ENCODE measurements at places on chromosomes 4 and X.

- no peaks in the 10 kb centered on the region for H3K27me3 ChIP-seq
- H3K27ac ChIP-seq = no peak overlapping the region
- H3K36me3 ChIP-seq = no peaks in the 10 kb centered on the region
- DNase-seq = no peak
Measured at GRCh38 chr4:35151816-35152572, 1092.3 kb downstream of the ARAP2 start.

DNA sequence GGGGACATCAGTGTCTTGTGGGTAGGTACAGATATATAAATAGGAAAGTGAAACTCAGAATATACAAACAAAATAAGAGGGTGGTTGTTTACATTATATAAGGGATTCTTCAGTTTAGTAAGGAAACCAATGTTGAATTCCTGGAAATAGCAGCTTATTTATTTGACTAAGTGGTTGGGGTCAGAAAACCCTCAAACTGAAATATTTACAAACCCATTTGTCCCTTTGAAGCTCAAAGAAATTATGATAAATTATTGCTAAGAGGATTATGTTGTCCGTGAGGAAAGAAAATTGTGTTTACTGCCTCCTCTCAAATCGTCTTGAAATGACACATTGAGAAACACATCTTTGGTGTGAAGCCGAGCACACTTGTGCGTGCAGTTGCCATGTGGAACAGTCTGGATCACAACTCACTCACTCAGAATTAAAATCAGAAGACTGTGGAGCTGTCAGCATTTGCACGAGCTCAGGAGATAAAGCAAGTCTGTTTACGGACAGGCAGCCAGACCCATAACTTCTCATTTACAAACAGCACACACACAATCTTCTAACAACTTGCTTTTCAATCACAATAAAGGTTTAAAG, 46.8 kb upstream of the SETD7 start:
- no peaks in the 10 kb centered on the region for H3K4me1 ChIP-seq
- no peak for DNase-seq
- no peak overlapping the region for H3K4me3 ChIP-seq
- no peaks in the 10 kb centered on the region for H3K27me3 ChIP-seq
- no peak overlapping the region for H3K27ac ChIP-seq

- H3K36me3 ChIP-seq = no peaks in the 10 kb centered on the region
- H3K27me3 ChIP-seq = no peaks in the 10 kb centered on the region
- H3K4me3 ChIP-seq = no peak overlapping the region
Measured at GRCh38 chr4:1500231-1500965, 94.2 kb upstream of the NKX1-1 start.

DNA sequence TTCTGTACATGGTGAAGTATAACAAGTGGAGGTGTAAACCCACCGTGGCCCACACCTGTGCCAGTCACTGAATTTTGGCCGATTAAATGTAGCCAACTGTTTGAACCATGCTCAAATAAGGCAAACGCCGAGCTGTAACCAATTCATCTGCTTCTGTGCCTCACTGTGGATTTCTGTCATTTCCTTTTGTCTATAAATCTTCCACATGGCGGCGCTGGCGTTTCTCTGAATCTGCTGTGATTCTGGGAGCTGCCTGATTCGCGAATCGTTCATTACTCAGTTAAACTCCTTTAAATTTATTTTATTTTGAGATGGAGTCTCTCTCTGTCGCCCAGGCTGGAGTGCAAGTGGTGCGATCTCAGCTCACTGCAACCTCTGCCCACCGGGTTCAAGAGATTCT, 19.2 kb downstream of the SUPT20HL2 start:
- no peak for DNase-seq
- no peaks in the 10 kb centered on the region for H3K4me1 ChIP-seq
- no peak overlapping the region for H3K4me3 ChIP-seq
- no peaks in the 10 kb centered on the region for H3K27me3 ChIP-seq
- no peak overlapping the region for H3K27ac ChIP-seq
- H3K36me3 ChIP-seq = no peaks in the 10 kb centered on the region

DNA sequence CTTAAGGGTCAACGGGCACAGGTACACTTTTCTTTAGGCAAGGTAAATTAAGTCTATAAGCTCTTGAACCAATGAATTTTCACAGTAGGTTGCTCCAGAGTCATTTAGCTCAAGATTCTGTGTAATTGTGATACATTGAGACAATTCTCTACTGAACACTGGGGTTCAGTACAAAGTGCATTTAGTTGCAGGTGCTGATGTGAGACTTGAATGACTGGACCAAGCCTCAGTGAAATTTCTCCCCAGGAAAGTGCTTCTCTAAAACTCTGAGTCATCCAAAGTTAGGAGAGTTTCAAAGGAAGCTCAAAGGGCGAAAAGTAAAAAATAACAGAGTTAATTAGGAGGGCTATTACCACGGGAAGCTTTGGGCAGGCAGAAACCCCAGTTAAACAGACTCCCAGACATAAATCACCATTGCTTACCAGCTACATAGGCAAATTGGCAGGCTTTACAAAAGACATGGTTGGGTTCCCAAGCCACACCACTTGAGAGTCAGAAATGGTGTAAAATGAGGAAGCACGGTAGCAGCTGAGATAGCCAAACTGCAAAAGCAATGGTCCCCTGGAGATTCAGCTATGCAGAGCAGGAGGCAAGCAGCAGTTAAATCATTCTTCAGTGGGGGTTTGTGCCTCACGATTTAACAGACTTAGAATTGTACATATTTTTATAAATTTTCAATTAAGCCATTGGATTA, 202.6 kb downstream of the PCDH19 start:
- no peaks in the 10 kb centered on the region for H3K4me1 ChIP-seq
- H3K27me3 ChIP-seq = no peaks in the 10 kb centered on the region
- H3K36me3 ChIP-seq = no peaks in the 10 kb centered on the region
- DNase-seq = peak; percentile 6

- no peak overlapping the region for H3K4me3 ChIP-seq
- no peaks in the 10 kb centered on the region for H3K36me3 ChIP-seq
- H3K27me3 ChIP-seq = no peaks in the 10 kb centered on the region
- no peak for DNase-seq
- no peaks in the 10 kb centered on the region for H3K4me1 ChIP-seq
Measured at GRCh38 chr4:176889776-176890175, 97.1 kb upstream of the VEGFC start.

DNA sequence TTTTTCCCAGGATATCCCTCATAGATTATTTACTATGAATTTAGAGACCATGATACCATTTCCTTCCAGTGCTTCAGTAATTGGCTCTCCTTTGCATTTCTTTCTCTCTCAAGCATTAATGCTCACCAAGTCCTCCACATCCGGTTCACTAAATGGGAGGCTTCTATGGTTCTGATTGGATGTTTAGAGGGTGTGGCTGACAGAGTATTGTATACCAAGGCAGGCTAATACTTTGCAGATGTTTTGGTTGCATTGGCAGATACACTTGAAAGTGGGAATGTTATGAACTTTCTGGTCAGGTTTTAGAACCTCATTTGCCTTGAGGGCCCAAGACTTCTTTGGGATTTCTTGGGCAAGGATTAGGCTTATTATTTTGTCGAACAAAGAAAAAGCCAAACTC, 24.2 kb downstream of the CBLL2 start:
- no peaks in the 10 kb centered on the region for H3K36me3 ChIP-seq
- H3K27ac ChIP-seq = no peak overlapping the region

DNA sequence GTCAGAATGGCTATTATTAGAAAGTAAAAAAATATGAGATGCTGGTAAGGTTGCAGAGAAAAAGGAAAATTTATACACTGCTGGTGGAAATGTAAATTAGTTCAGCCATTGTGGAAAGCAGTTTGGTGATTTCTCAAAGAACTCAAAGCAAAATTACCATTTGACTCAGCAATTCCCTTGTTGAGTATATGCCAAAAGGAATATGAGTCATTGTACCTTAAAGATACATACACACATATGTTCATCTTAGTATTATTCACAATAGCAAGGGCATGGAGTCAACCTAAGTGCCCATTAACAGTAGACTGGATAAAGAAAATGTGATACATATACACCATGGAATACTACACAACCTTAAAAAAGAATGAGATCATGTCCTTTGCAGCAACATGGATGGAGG, 148.2 kb downstream of the COMMD8 start:
- no peaks in the 10 kb centered on the region for H3K4me1 ChIP-seq
- no peak for DNase-seq
- H3K27ac ChIP-seq = no peak overlapping the region
- H3K36me3 ChIP-seq = no peaks in the 10 kb centered on the region

DNA sequence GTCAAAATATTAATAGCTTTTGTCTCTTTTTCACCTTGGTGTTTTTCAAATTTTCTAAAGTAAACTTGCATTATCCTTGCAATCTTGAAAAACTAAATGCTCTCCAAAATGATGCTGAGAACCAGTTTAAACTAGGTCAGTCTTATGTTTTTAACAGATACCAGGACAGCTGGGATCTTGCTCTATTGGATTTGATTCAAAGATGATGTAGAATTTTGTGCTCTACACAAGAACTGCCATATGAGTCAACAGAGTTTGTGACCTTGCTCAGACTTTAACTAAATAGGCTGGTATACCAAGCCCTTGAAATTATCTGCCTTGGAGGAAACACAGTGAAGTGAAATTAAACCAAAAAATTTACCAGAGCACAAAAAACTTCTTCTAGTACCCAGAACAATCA, 991.1 kb downstream of the STPG2 start:
- H3K27ac ChIP-seq = no peak overlapping the region
- no peaks in the 10 kb centered on the region for H3K36me3 ChIP-seq
- H3K27me3 ChIP-seq = no peaks in the 10 kb centered on the region

- no peaks in the 10 kb centered on the region for H3K27me3 ChIP-seq
- H3K4me3 ChIP-seq = no peak overlapping the region
- no peaks in the 10 kb centered on the region for H3K4me1 ChIP-seq
- H3K27ac ChIP-seq = no peak overlapping the region
- no peak for DNase-seq
- H3K36me3 ChIP-seq = no peaks in the 10 kb centered on the region
Measured at GRCh38 chrX:21821875-21822274, 17.5 kb upstream of the MBTPS2 start.

- peaks cover 2% of the 10 kb centered on the region for H3K4me1 ChIP-seq
- H3K4me3 ChIP-seq = no peak within 1 kb of the TSS
- H3K27ac ChIP-seq = no peak within 1 kb of the TSS
- no peak for DNase-seq
- H3K27me3 ChIP-seq = no peaks in the 10 kb centered on the region
Measured at GRCh38 chr4:76035799-76036380, at the start of gene CXCL11. Gene CXCL11 (minus strand): TSS chr4:76036070. CDS start chr4:76035987, 83 bp downstream.

DNA sequence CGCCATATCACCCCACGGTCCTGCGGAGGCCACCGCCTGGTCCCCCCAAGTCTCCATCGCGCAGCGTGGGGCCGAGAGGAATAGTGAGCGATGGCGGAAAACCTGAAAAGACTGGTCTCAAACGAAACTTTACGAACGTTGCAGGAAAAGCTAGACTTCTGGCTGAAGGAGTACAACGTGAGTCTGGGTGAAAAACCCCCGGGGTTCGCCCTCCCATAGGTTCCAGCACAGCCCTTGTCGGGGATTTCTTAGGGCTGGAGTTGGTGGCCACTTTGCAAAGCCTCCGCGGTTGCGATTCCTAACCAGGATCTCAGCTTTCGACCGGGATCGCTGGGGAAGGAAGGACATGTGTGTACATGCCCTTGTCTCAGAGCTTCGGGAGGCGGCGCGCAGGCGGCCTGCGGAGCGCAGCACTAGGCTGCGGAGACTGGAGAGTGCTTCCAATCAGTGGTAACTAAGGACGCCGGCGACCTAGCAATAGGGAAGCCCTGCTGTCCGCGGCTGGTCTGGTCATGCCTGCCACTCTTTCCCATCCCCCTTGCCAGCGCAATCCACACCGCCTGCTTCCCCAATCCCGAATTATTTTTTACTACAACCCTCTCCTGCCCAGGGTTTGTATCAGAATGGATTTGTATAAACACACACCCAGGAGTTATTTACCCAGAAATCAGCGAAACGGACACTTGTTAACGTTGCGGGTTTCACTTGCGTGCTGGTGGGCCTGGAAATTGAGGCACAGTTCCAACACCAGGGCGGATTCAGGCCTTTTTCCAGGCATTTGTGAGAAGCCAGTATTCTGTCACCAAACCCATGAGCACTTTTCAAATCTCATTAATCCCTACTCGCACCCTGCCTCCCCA, 741 bp downstream of the SPATA18 start:
- peak overlapping the region; percentile 32 for H3K4me3 ChIP-seq
- no peaks in the 10 kb centered on the region for H3K36me3 ChIP-seq
- H3K27me3 ChIP-seq = no peaks in the 10 kb centered on the region
- no peaks in the 10 kb centered on the region for H3K4me1 ChIP-seq

- H3K27ac ChIP-seq = peak overlapping the region; percentile 52
- no peak for DNase-seq
- H3K4me3 ChIP-seq = no peak overlapping the region
- H3K27me3 ChIP-seq = peaks cover 23% of the 10 kb centered on the region
- no peaks in the 10 kb centered on the region for H3K36me3 ChIP-seq
Measured at GRCh38 chr4:168636506-168637196, 139.8 kb downstream of the PALLD start.

GRCh38 chrX:12946838-12947544, 27.9 kb upstream of the TMSB4X start:
- no peaks in the 10 kb centered on the region for H3K36me3 ChIP-seq
- H3K27ac ChIP-seq = peak overlapping the region; percentile 63
- DNase-seq = peak; percentile 70
- no peaks in the 10 kb centered on the region for H3K27me3 ChIP-seq

DNA sequence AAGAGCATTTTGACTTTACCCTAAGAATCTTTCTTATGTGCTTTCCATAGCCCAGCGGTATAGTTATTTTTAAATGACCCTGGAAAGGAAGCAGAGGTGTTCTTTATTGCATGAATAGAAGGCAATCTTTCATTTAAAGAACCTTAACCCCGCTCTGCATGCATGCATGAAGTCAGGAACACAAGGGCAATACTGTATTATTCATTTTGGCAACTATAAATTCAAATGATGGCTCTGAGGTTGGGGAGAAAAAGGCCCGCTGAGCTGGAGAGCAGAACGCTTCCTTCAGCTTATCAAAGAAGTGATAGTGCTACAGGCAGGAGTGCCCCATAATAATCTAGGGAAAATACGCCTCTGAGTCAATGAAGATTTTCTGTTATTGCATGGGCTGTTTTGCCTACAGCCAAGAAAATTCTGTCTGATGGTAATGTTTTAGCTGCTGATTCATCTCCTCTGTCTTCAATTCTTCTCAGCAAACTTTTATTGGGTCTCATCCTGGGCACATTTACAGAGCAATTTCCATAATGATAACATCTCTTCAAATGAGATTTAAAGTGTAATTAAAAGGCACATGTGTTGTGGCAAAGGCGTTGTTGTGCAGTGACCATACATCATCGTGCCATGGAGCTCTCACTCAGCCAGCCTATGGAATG, 452.2 kb upstream of the FTHL17 start:
- no peaks in the 10 kb centered on the region for H3K27me3 ChIP-seq
- DNase-seq = peak; percentile 5
- no peak overlapping the region for H3K27ac ChIP-seq

DNA sequence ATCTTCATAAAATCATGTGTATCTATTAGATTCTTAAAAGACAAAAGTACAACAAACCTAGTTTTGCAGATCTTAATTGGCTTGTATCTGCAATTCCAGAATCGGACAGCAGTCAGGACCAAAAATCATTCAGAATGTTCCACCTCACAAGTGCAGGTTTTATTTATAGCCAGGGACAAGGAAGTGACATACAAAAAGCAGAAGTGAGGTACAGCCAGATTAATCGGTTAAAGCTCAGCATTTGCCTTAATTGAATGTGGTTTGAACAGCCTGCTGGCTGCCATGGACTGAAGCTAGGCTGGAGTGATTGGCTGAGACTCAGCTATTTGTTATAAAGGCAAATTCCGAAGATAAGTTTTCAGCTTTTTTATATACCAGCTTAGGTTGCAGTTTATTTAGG, 932.6 kb downstream of the C4orf33 start:
- peak; percentile 9 for DNase-seq
- H3K36me3 ChIP-seq = no peaks in the 10 kb centered on the region
- no peaks in the 10 kb centered on the region for H3K4me1 ChIP-seq
